ENCODE measurements at places on chromosomes 12 and 14.

GRCh38 chr12:1552911-1553491, 41.4 kb downstream of the FBXL14 start:
- DNase-seq = no peak

DNA sequence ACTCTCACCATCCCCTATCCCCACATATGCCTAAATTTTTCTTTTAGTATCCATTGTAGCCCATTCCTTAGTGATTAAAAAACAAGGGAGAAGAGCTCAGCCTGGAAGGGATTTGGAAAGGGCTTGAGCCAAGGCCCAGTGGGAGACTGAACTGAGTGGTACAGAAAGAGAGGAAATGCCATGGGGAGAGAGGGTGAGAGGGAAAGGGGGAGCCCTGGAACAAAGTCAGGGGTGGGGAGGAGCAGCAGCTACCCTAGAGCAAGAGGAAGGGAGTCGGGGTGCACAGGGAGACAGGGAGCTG, 2.6 kb upstream of the ATN1 start:
- no peak for DNase-seq

- DNase-seq = no peak
Measured at GRCh38 chr14:61403411-61403810, 82.0 kb downstream of the PRKCH start.

DNA sequence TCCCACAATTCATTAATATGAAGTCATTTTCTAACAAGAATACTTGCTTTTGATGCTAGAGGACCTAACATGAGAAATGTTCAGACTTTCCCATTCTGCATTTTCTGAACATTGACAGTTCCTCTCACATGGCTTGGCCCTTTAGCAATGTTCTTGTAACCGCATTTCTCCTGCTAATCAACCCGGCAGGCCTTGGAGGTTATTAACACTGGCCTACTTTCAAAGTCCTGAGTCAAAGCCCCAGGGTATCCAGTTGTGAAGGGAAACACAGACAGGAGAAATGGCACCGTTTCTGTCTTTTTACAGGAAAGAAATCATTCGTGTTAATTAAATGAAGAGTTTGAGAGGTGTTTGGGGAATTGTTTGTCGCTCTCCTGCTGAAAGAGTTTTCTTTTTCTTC, 446.5 kb upstream of the MIS18BP1 start:
- DNase-seq = no peak

GRCh38 chr14:33730156-33730555, 220.7 kb downstream of the EGLN3 start:
- no peak for DNase-seq

GRCh38 chr14:65302571-65303189, 109.8 kb upstream of the FUT8 start:
- DNase-seq = no peak

DNA sequence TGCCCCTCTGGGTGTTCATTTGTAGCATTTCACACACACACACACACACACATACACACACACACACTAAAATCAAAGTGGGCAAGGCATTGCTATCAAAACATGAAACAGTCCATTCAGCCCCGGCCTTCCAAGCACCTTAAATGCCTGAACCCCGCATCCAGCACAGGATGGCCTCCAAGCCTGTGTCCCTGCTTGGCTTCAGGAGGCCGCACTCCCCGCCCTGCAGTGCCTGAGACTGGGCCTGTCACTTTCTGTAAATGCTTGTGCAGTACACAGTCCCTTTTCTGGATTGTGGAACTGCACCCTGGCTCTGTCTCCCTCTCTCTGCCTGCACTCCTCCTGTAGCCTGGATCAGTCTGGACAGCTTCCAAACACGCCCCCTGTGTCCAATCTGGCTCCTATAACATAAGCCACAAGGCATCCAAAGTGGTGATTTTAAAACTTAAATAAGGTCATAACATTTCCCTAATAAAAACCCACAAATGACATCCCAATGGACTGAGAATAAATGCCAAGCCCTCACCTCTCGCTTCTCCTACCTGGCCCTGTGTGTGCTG, 972.2 kb upstream of the TMEM132C start:
- no peak for DNase-seq

DNA sequence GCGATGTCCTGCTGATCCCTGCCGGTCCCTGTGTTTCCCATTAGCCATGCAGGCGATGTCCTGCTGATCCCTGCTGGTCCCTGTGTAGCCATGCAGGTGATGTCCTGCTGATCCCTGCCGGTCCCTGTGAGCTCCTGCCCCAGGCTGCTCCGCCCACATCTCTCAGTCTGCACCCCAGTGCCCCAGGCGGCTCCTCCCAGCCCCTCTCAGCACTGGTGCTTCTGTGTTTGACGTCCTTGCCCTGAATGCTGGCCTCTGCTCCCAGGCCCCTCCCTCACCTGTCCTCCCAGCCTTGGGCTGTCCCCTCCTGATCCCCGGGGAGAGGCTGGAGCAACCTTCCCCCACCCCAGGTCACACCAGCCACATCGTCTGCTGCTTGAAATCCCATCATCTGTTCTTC, 41.4 kb upstream of the TEX22 start:
- no peak for DNase-seq

DNA sequence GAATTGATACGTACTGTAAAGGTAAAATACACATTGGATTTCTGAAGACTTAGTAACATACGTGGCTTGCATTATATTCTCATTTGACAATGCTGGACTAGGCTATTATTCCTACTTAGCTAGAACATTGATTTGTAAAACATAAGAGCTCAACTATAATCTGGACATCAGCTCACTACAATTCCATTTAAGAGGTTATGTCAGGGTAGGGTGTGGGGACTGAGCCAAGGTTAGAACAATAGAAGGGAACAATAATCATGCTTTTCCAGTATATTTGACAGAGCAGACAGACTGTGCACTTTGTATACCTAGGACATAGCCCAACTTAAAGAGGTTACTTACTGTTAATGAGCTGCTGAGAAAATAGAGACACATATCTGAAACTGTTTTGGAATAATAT, 10.8 kb downstream of the ZCRB1 start:
- no peak for DNase-seq

- DNase-seq = no peak
Measured at GRCh38 chr14:52296378-52296777, 17.7 kb upstream of the PTGER2 start.

- DNase-seq = peak; percentile 21
Measured at GRCh38 chr12:124379938-124380754, 85.3 kb downstream of the RFLNA start.

DNA sequence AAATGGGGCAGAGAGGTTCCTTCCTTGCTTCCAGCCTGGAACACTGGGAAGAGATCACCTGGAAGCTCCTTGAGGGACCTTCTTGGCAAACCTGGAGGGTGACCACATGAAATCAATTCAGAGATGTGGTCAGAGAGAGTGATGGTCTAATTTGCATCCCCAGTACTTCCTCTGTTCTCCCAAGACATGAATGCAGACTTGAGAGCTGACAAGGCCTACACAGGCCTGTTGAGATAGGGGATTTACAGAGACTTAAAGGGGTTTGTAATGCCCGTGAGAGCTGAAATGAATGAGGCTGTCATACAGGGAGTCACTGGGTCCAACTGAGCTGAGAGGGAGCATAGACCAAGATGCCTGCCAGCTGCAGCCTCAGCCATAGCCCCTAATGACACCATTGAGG, 45.1 kb downstream of the TMX1 start:
- DNase-seq = no peak

DNA sequence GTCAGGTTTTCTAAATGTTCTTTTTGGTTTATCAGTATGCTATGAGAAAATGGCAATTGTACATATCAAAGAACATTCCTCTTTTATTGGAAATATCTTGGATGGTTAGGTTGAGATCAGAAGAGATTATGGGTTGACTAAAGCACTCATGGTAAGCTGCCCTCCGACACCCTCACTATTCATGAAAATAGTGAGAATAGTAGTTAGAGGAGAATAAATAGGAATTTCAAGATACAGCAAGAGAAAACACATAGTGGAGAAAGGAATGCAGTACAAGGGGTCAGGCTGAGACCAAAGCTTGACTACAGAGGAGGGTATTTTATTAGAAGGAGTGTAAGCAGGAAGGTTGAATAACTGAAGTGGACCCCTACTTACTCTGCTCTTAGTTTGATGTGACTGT, 112.5 kb downstream of the PTPRQ start:
- no peak for DNase-seq

DNA sequence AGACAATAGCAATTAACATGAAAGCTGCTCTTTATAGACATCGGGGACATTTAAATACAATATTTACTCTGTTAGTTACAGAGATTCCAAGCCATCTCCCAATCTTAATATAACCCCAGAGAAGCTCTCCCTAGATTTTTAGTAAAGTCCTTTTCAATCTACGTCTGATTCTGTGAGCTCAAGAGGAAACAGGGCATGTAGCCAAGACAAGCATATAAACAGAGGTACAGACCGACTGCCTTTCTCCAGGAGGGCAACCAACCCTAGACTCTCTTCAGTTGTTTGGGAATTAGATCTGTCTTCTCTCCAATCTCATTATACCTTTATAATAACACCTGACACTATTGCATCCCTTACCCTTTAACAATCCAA, 57.4 kb downstream of the TMTC1 start:
- DNase-seq = no peak

DNA sequence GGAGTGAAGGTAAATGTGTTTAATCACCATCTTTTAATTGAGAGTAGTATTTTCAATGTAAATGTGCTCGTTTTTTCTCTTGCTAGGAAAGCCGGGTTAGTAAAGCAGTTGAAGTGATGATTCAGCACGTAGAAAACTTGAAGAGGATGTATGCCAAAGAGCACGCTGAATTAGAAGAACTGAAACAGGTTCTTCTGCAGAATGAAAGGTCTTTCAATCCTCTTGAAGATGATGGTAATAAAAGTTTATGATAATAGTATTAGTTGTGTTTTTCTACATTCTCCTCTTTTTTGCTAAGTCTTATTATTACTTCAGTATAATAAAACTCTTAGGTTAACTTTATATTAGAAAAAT, 93.9 kb downstream of the DNAI7 start:
- no peak for DNase-seq

GRCh38 chr14:81350344-81351130, 49.6 kb downstream of the STON2 start:
- no peak for DNase-seq

DNA sequence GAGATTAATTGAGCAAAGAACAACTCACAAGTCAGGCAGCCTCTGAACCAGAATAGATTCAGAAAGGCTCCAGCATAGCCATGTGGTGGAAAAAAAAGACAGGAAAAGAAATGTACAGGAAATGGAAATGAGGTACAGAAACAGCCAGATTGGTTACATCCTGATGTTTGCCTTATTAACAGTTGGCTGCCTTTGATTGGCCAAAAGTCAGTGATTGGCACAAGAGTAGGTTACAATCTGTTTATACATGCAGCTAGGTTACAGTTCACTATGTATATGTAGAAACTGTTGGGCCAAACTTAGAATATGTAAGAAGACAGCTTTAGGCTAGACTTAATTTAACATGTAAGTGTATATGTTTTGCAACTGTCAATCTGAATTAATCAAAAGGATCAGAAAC, 118.9 kb downstream of the UNC79 start:
- DNase-seq = no peak

DNA sequence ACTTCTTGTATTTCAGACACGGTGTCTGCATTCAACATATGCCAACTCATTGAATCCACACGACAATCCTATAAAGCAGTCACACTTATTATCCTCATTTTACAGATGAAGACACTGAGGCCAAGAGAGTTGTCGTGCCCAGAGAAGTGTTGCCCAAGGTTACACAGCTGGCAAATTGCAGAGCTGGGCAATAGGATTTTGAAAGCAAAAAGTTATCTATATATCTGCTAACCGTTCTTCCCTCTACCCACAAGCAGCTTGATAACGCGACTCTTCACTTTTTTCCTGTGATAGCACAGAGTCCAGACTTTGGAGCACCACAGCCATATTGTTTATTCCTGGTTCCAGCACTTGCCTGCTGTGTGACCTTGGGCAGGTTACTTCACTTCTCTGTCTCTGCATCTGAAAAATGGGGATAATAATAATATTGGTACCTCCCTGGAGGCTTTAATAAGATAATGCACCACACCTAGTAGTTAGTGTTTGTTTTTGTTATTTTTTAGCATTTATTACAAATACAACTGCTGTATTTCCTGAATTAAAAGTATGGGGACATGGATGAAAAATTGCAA, 82.2 kb downstream of the CHST11 start:
- no peak for DNase-seq

- DNase-seq = no peak
Measured at GRCh38 chr12:32211066-32211899, 104.6 kb downstream of the BICD1 start.

DNA sequence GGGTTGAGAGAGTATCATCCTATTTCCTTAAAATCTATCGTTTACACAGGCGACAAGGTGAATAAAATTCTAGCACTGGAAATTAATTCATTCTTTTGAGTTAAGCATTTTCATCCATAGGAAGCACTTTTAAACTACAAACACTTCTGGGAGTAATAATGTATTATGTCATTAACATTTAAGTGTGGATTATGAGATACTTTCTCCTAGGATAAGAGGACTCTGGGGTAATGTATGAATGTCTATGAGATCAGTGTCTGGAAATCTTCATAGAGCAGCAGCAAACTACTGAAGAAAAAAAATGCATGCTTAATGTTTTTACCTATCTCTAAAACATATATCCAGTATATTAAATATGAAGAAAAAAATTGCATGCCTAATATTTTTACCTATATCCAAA, 86.9 kb downstream of the EPS8 start:
- no peak for DNase-seq

- DNase-seq = no peak
Measured at GRCh38 chr14:58792416-58792815, 154.7 kb downstream of the DACT1 start.

DNA sequence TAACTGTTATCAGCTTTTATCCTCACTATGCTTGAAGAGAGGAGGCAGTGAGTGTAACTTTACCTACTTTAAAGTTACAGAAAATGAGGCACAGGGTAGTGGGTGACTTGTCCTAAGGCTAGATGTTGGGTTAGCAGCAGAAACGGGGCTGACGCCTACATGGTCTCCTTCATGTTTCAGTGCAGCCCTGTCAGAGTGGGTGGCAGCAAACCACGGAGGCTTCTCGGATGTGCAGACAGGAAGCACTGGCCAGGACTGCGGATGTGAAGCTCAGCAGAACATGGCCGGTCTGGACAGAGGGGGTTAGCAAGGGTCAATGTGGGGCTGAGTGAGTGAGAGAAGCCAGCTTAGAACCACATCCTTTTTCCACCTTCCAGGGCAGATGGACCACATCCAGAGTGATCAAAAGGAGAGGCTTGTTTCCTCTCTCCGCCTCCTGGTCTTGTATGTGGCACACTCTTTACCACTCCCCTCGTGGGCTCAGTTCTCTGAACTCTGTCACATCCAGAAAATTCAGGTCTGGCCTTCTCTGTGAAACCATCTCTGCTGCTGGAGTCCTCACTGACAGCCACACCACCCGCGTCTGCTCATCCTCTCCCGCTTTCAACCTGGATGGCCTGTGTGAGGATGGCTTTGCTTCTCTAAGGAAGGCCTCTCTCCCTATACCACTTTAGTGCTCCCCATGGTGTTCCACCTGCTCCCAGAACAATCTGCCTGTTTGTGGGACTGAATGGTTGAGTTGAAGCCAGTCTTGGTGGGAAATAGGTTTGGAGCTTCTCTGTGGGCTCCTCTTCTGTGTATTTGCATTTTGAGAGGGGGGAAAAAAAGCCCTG, 14.1 kb downstream of the SUSD6 start:
- DNase-seq = peak; percentile 56

Data from substantia nigra (tissue), 51 donors.